GM12878 (cell line): ENCODE measurements at places on chromosomes 11 and 22. TPM values are rescaled to one million over a fixed set of nuclear protein-coding genes. Genes with fewer than 3 reads are reported as not detected.

GSC2 gene
- not detected in 2 replicates for total RNA-seq

GRCh38 chr11:11620173-11620920 is 1.5 kb downstream of the GALNT18 start:
- DNase-seq = no peak
- H3K4me1 ChIP-seq = no peaks in the 10 kb centered on the region; the same call in 1 of the 2 replicates
- no peaks in the 10 kb centered on the region for H3K27me3 ChIP-seq
- H3K27ac ChIP-seq = peak overlapping the region; percentile 41
- H3K36me3 ChIP-seq = no peaks in the 10 kb centered on the region
- H3K4me3 ChIP-seq = peak overlapping the region; percentile 88

FAM180B gene
- not detected in 2 replicates for total RNA-seq

AGBL2 gene
- total RNA-seq = 3.7 and 4.0 TPM in 2 replicates

GRCh38 chr11:26851291-26851690 is 129.4 kb upstream of the SLC5A12 start:
- H3K36me3 ChIP-seq = no peaks in the 10 kb centered on the region
- H3K4me3 ChIP-seq = no peak overlapping the region
- H3K4me1 ChIP-seq = no peaks in the 10 kb centered on the region

- H3K36me3 ChIP-seq = no peaks in the 10 kb centered on the region
- H3K4me3 ChIP-seq = no peak overlapping the region
- H3K27me3 ChIP-seq = no peaks in the 10 kb centered on the region
- no peak overlapping the region for H3K27ac ChIP-seq
- no peak for DNase-seq
- H3K4me1 ChIP-seq = no peaks in the 10 kb centered on the region
Measured at GRCh38 chr11:110463153-110463552, 33.4 kb downstream of the FDX1 start.
